ENCODE measurements at places on chromosomes 12 and 14. TPM values are rescaled to one million over a fixed set of nuclear protein-coding genes. Genes with fewer than 3 reads are reported as not detected.
A peak's percentile ranks its signal among the peaks of the same experiment; 100 is the strongest.

- no peak for DNase-seq
- no peak overlapping the region for H3K27ac ChIP-seq
- H3K36me3 ChIP-seq: no peaks in the 10 kb centered on the region
- H3K4me3 ChIP-seq: no peak overlapping the region
- peaks cover 35% of the 10 kb centered on the region for H3K27me3 ChIP-seq
These were observed 6.7 kb downstream of the RIMBP2 start for GRCh38 chr12:130709151-130709970.

DNA sequence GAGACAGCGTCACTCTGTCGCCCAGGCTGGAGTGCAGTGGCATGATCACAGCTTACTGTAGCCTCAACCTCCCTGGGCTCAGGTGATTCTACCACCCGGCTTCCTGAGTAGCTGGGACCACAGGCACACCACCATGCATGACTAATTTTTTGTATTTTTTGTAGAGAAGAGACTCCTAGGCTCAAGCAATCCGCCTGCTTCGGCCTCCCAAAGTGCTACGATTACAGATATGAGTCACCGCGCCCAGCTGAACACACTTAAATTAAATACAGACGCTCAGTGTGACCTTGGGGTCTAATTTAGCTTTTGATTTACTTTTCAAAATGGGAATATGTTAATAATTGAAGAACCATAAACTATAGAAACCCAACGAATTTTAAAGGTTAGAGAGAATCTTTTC lies 77.2 kb downstream of the C2CD5 start:
- H3K4me1 ChIP-seq: no peaks in the 10 kb centered on the region
- H3K4me3 ChIP-seq: no peak overlapping the region
- H3K27me3 ChIP-seq: no peaks in the 10 kb centered on the region
- no peak for DNase-seq

DNA sequence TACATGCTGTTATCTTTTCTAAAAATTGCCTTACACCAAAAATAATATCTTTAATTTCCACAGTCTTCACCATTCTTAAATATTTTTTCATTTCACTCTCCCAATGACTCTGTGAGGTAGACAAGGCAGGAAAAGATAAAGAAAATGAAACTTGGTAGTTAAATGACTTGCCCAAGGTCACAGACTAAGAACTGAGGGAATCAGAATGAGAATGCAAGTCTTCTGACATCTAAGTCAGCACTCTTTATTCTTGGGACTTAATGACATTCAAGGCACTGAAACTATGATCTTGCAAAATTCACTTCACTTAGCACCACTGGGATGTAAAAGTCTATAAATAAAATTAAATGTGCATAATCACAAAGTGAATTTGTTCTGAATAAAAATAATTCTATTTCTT lies 104.5 kb downstream of the SLC2A13 start:
- no peaks in the 10 kb centered on the region for H3K36me3 ChIP-seq
- H3K4me1 ChIP-seq: no peaks in the 10 kb centered on the region
- DNase-seq: no peak
- H3K4me3 ChIP-seq: no peak overlapping the region
- H3K27me3 ChIP-seq: no peaks in the 10 kb centered on the region
- H3K27ac ChIP-seq: no peak overlapping the region

GRCh38 chr12:91948504-91948903 lies 197.1 kb downstream of the BTG1 start:
- no peaks in the 10 kb centered on the region for H3K36me3 ChIP-seq
- H3K4me3 ChIP-seq: no peak overlapping the region
- DNase-seq: no peak
- no peak overlapping the region for H3K27ac ChIP-seq
- no peaks in the 10 kb centered on the region for H3K27me3 ChIP-seq

- no peak for DNase-seq
- no peak overlapping the region for H3K4me3 ChIP-seq
- no peak overlapping the region for H3K27ac ChIP-seq
- H3K27me3 ChIP-seq: no peaks in the 10 kb centered on the region
- no peaks in the 10 kb centered on the region for H3K4me1 ChIP-seq
- no peaks in the 10 kb centered on the region for H3K36me3 ChIP-seq
These were observed 28.2 kb downstream of the PTPRQ start for GRCh38 chr12:80472236-80472635.

- peaks cover 27% of the 10 kb centered on the region for H3K4me1 ChIP-seq
- no peak for DNase-seq
- H3K27me3 ChIP-seq: peaks cover 48% of the 10 kb centered on the region
- no peak overlapping the region for H3K27ac ChIP-seq
- H3K4me3 ChIP-seq: no peak overlapping the region
These were observed 5.4 kb downstream of the RIMBP2 start for GRCh38 chr12:130710733-130711080.

DNA sequence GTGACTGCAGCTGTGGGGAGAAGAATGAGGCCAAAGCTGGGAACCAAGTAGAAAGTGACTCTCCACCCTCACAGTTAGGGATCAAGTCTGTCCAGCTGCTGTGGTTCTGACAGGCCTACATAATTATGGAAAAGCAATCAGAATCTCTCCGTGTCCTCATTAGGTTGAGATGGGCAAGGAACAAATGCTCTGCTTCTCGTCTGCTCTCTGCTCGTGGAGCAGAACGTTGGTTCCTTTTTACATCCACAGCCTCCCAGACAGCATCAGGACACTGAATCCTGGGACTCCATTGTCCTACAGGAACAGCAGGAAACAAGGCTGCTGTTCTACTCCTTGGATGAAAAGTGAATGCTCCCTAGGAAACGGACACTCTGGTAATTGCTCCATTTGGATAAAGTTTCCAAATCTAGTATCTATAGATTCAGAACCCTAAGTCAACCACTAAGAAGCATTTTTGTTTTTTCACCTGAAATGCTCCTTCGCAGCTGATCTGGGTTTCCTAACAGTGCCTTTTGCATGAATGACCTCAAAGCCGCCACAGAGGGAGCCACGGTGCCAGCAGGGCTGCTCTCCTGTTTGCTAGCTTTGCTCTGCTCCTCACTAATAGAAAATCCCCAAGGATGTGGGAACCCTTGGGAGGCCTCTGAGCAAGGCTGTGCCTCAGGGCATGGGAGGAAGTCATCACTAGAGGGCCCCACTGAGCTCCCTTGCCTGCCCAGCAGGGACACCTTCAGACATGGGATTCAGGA lies 102.0 kb downstream of the EGLN3 start:
- H3K4me3 ChIP-seq: no peak overlapping the region
- H3K36me3 ChIP-seq: no peaks in the 10 kb centered on the region
- peak; percentile 94 for DNase-seq
- H3K4me1 ChIP-seq: peaks cover 29% of the 10 kb centered on the region

DNA sequence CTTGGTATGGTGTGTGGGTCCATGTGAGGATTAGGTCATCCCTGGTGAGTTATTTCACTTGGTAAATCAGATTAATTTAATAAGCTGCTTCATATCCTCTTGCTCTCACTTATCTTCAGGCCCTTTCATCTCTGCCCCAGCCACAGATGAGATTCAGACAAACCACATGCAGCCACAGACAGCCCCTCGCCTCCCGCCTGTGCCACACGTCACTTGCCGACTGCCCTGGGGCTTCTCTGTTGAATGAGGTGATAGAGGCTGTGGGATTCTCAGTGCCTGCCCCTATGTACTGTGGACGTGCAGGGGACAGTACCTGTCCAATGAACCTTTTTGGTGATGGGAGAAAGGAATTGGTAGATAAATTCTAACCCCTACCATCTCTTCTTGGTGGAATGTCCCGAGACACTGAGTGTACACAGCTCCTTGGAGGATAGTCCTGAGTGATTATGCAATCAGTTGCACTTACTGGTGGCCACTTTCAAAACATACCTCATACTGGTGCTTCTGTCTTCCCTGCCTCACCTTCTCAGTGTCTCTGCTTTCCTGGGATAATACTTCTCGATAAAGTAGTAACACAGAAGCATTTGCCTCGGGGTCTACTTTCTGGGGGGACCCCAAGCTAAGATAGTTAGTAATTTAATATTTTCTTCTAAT lies 248.7 kb downstream of the TTC6 start:
- DNase-seq: no peak
- no peaks in the 10 kb centered on the region for H3K27me3 ChIP-seq
- H3K4me1 ChIP-seq: peaks cover 13% of the 10 kb centered on the region
- H3K36me3 ChIP-seq: no peaks in the 10 kb centered on the region

DNA sequence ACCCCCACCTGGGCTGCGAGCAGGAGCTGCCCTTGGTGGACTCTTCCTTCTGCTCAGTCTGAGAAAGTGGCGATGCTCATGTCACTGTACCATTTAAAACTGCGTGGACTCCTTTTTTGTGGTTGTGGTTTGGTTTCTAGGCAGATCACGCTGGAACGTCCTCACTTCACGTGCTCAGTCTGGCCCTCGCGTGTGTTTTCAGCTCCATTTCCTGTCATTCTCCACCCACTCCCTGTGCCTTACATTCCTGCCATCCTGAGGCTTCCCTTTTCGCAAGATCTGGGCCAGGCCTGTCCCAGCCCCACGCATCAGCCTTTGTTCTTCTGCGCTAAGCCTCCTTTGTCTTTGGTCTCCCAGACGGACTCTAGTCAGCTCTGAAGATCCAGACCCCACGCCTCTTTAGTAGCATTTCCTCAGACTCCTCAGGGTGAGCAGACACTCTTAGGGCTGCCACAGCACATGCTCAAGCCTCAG lies 105.4 kb downstream of the FBXL14 start:
- H3K27me3 ChIP-seq: no peaks in the 10 kb centered on the region
- H3K36me3 ChIP-seq: no peaks in the 10 kb centered on the region
- H3K4me1 ChIP-seq: peaks cover 14% of the 10 kb centered on the region
- H3K4me3 ChIP-seq: no peak overlapping the region
- H3K27ac ChIP-seq: peak overlapping the region; percentile 26

- DNase-seq: no peak
- H3K27me3 ChIP-seq: no peaks in the 10 kb centered on the region
- peaks cover 29% of the 10 kb centered on the region for H3K4me1 ChIP-seq
- H3K27ac ChIP-seq: no peak overlapping the region
- H3K36me3 ChIP-seq: no peaks in the 10 kb centered on the region
- no peak overlapping the region for H3K4me3 ChIP-seq
These were observed 20.5 kb downstream of the ACTN1 start for GRCh38 chr14:68958553-68958952.

DNA sequence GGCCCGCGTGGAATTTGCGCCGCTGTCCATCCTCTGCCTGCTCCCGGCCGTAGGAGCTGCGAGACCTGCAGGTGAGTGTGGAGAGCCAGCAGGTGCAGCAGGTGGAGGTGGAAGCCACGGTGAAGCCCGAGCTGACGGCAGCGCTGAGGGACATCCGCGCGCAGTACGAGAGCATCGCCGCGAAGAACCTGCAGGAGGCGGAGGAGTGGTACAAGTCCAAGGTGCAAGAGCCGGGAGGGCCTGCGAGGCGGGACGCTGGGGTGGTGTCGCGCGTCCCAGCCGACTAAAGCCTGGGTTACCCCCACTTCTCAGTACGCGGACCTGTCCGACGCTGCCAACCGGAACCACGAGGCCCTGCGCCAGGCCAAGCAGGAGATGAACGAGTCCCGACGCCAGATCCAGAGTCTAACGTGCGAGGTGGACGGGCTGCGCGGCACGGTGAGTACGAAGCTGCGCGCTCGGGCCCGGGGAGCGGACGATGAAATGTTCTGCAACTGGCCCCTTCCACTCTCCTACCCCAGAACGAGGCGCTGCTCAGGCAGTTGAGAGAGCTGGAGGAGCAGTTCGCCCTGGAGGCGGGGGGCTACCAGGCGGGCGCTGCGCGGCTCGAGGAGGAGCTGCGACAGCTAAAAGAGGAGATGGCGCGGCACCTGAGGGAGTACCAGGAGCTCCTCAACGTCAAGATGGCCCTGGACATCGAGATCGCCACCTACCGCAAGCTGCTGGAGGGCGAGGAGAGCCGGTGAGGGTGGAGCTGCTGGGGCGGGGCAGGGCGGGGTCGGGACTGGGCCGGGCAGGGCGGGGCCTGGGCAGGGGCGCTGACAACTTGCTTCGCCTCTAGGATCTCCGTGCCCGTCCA lies 2.1 kb downstream of the PRPH start:
- H3K27me3 ChIP-seq: peaks cover 94% of the 10 kb centered on the region
- peak overlapping the region; percentile 30 for H3K4me3 ChIP-seq
- H3K36me3 ChIP-seq: no peaks in the 10 kb centered on the region
- DNase-seq: peak; percentile 80
- no peak overlapping the region for H3K27ac ChIP-seq
- H3K4me1 ChIP-seq: peaks cover 27% of the 10 kb centered on the region

GRCh38 chr12:110760204-110760609 lies 17.5 kb upstream of the PPP1CC start:
- no peak overlapping the region for H3K4me3 ChIP-seq
- no peaks in the 10 kb centered on the region for H3K4me1 ChIP-seq
- no peak overlapping the region for H3K27ac ChIP-seq
- no peaks in the 10 kb centered on the region for H3K36me3 ChIP-seq

- H3K4me3 ChIP-seq: no peak overlapping the region
- H3K27ac ChIP-seq: no peak overlapping the region
- H3K4me1 ChIP-seq: no peaks in the 10 kb centered on the region
- H3K27me3 ChIP-seq: no peaks in the 10 kb centered on the region
- no peak for DNase-seq
- H3K36me3 ChIP-seq: no peaks in the 10 kb centered on the region
These were observed 243.0 kb downstream of the TTC8 start for GRCh38 chr14:89067293-89067972.

DNA sequence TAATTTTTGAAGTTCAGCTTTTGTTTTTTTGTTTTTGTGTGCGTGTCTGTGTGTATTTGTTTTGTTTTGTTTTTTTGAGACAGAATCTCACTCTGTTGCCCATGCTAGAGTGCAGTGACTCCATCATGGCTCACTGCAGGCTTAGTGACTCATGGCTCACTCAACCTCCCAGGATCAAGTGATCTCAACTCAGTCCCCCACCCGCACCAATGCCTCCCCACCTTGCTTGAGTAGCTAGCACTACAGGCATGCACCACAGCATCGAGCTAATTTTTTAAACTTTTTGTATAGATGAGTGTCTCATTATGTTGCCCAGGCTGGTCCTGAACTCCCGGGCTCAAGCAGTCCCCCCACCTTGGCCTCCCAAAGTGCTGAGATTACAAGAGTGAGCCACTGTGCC lies 981.4 kb downstream of the BCL11B start:
- H3K4me1 ChIP-seq: no peaks in the 10 kb centered on the region
- DNase-seq: no peak
- H3K36me3 ChIP-seq: no peaks in the 10 kb centered on the region
- H3K27me3 ChIP-seq: no peaks in the 10 kb centered on the region

DNA sequence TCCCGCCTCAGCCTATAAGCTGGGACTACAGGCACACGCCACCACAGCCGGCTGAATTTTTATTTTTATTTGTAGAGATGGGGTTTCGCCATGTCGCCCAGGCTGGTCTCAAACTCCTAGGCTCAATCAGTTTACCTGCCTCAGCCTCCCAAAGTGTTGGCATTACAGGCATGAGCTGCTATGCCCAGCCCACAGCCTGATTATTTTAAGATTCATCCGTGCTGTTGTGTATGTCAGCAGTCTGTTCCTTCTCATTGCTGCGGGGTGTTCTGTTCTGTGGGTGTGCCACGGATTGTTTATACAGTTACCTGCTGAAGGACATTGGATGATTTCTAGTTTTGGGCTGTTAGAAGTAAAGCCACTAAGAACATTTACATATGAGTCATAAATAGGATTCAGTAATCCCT lies 9.6 kb upstream of the EP400 start:
- no peaks in the 10 kb centered on the region for H3K27me3 ChIP-seq
- no peak overlapping the region for H3K4me3 ChIP-seq
- no peaks in the 10 kb centered on the region for H3K36me3 ChIP-seq
- no peak for DNase-seq
- H3K4me1 ChIP-seq: no peaks in the 10 kb centered on the region
- H3K27ac ChIP-seq: no peak overlapping the region

GRCh38 chr14:56808383-56809269 lies 1.7 kb downstream of the OTX2 start:
- peak overlapping the region; percentile 96 for H3K27ac ChIP-seq
- H3K27me3 ChIP-seq: peaks cover 7% of the 10 kb centered on the region
- H3K4me3 ChIP-seq: peak overlapping the region; percentile 98
- peak; percentile 57 for DNase-seq
- peaks cover 47% of the 10 kb centered on the region for H3K4me1 ChIP-seq

Gene SERPINA4
- not detected for total RNA-seq

Gene VDR
- total RNA-seq: 0.09 TPM

Gene SLC6A12
- 0.12 TPM for total RNA-seq

Gene LALBA
- total RNA-seq: not detected

Gene MGAT4C
- total RNA-seq: not detected

Measured in neural progenitor cell (in vitro differentiated cells).